ENCODE measurements at places on chromosomes 7 and 10.
A peak's percentile ranks its signal among the peaks of the same experiment; 100 is the strongest.

DNA sequence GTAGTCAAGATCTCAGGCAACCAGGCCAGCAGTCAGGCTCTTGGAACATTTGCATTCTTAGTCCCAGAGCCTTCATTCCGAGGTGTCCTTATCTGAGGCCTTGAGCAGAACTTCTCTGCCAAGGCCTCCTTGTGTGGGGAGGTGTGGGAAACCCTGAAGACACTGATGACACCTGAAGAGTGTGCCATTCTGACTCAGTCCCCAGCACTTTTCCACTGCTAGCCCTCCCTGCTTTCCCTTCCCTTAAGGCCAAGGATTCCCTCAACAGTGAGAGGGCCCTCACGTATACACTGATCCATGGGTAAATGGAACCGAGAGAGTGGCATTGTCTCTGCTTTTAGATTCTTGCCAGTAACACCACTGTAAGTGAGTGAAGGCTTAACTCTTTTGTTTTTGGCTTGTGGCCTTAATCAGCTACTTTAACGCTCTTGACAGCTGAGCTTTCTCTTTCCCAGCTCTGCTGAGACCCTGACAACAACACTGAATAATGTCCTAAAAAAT lies 30.3 kb downstream of the TRDMT1 start:
- no peak for DNase-seq

DNA sequence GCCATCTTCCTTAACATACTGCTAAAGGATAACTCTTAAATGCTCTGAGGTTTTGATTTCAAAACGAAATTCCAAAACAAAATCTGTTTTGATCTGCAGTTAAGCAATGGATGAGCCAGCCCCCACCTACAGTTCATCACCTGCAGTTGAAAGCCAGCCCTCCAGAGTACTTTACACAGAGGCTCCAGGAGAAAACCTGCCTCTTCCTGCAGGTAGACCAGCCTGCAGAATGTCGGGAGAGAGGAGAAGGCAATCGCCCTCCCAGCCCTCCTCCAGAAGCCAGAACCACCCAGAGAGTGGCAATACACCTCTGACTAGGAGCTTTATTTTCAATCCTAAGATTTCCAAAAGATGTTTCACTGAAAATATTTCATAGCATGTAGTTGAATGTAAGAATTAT lies 798.1 kb downstream of the GATA3 start:
- no peak for DNase-seq

GRCh38 chr10:29345144-29345909 lies 56.5 kb downstream of the LYZL1 start:
- DNase-seq, result no peak

DNA sequence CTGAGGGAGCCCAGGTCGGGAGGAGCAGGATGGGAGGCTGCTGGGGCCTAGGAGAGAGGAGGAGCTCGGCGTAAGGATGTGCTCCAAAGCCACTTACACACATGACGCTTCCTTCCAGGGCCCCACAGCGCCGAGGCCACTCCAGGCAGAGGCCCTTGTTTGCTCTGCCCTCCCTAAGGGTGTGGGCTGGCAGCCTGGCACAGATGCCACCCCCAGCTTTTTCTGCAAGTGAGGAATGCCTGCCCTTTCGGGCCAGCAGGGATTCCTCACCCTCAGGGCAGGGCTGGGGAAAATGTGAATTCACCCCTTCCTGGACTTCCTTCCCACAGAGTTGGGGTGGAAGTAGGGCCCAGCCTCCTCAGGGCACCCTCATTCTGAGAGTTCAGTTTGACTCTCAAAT lies 5.6 kb upstream of the AQP1 start:
- DNase-seq, result no peak

GRCh38 chr10:116948530-116948870 lies 56.5 kb downstream of the SHTN1 start:
- no peak for DNase-seq

DNA sequence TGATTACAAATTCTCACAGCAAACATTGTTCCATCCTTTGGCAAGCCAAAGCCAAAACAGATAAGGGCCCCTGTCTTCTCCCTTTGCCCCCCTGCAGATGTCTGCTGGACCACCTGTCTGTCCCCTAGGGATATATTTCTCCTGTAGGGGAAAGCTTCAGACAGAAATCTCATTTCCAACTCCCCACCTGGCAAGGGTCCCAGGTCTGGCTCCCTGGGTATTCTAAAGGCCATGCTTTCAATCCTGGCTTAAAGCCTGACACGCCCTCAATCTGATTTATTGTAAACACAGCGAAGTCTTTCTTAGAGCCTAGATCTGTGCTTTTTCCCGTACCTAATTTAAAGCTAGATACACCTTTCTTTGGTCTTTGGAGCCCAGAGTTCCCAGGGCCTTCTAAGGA lies 66.1 kb downstream of the KCNMA1 start:
- no peak for DNase-seq

DNA sequence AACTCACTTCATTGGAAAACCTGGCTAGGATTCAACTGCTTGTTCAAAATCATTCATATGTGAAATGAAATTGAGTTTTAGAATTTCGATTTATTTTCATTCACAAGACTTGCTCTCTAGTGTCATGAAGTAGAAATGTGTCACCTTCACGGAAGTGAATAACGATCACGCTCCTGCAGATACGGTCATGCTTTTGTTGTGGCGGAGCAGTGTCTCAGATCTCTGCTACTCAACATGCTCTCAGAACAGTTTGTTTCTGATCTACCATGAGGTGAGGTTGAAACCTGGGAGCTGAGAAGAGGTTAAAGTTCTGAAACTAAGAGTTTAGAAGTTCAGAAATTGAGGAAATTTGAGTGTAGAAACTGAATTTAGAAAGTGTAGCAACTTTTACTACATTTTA lies 13.8 kb upstream of the PITRM1 start:
- no peak for DNase-seq

GRCh38 chr10:14384915-14385314 lies 54.2 kb upstream of the FRMD4A start:
- no peak for DNase-seq

GRCh38 chr7:30694218-30694745 lies 12.0 kb upstream of the CRHR2 start:
- no peak for DNase-seq

- peak; percentile 56 for DNase-seq
Measured at GRCh38 chr7:111987115-111987826, 218.9 kb downstream of the DOCK4 start.

DNA sequence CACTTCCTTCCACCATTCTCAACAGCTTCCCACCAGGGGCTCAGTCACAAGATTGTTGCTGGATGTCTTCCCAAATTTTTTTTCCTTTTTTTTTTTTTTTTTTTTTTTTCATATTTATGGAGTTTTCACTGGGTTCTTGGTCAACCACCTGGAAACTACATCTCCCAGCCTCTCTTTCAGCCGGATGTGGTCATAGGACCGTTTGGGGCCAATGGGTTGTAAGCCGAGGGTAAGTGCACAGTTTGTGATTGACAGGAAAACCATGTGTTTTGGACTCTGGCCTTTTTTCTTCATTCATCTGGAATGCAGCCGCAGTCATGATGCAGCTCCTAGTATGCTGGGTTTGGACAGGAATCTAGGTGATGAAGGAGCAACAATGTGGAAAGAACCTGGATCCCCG lies 337.1 kb upstream of the FOXK1 start:
- DNase-seq, result no peak

- no peak for DNase-seq
Measured at GRCh38 chr7:106369352-106369751, 84.6 kb upstream of the NAMPT start.

- DNase-seq, result no peak
Measured at GRCh38 chr7:148180075-148180474, 410.5 kb upstream of the C7orf33 start.

DNA sequence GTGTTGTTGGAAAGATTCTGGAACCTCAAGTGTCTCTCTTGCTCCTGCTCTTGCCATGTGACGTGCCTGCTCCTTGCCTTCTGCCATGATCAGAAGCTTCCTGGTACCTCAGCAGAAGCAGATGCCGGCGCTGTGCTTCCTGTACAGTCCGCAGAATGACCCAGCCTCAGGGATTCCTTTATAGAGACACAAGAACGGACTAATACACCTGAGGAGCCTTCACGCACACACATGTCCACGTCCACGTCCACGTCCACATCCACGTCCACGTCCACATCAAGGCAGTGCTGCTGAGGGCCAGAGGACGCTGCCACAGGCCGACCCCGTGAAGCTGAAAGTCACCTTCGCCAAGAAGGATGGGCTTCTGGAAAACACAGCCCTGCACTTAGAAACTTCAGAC lies 190.1 kb downstream of the MAD1L1 start:
- no peak for DNase-seq

DNA sequence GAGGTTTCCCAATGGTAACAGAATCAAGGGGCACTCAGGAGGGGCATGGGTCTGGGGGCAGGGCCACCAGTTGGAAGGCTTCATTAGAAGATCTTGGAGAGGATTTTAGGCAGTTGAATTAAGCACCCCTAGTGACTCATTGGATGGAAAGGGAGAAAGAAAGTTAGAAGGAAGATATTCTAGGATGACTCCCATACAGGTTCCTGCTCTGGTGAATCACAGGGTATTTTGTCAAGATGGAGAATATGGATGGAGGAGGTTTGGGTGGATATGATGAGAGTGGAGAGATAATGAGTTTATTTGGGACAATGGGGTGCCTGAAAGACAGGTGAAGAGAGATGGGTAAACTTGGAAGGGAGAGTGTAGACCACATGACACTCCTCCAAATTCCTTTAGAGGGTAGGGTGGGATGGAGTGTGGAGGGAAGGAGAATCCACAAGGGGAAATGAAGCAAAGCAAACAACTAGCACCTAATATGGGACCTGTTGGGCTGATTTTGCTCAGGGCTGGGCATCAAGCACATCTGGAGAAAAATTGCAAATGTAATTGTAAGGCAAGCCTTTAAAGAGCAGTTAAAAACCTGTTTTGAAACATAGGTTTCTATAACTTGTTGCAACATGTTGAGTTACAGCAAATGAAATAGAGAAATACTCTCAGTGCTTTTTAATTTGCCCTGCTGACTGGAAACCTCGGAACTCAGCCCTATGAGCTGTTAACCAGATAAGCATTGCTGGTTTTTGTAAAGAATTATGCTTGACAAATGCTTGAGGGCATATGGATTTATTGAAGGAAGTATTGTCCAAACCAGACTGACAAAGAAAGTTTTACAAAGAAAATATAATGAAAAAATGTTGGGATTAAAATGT lies 2.9 kb upstream of the ENTPD7 start:
- no peak for DNase-seq

GRCh38 chr7:155799514-155799913 lies 12.7 kb downstream of the SHH start:
- DNase-seq, result peak; percentile 24

GRCh38 chr10:121435099-121435875 lies 163.0 kb downstream of the FGFR2 start:
- DNase-seq, result no peak

GRCh38 chr7:150357270-150357669 lies 11.4 kb upstream of the REPIN1 start:
- DNase-seq, result peak; percentile 2

- peak; percentile 39 for DNase-seq
Measured at GRCh38 chr10:8531116-8531515, 476.6 kb downstream of the GATA3 start.

- DNase-seq, result no peak
Measured at GRCh38 chr10:76544789-76545188, 1092.8 kb downstream of the KCNMA1 start.

GRCh38 chr7:37445064-37445723 lies 3.5 kb downstream of the ELMO1 start:
- peak; percentile 57 for DNase-seq

DNA sequence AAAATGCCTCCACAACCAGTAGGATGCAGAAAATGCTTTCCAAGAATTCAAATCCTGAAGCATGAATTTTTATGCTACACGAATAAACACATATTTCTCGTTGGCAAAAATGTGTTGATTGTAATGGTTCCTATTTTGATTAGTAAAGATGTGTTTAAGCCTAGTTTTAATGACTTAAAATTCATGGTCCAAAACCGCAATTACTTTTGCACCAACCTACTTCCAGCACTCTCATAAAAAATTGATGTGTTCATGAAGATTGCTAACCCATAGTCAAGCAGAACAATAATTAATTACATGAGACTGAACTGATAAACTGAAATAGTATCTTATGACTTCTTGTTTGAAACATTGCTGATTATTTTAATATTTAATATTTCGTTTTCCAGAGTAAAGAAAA lies 828.8 kb downstream of the CCSER2 start:
- DNase-seq, result no peak

- no peak for DNase-seq
Measured at GRCh38 chr10:1733720-1734119, 3.6 kb downstream of the ADARB2 start.

- no peak for DNase-seq
Measured at GRCh38 chr7:22137026-22137425, 191.3 kb upstream of the CDCA7L start.

GRCh38 chr7:47293884-47294555 lies 287.9 kb downstream of the TNS3 start:
- no peak for DNase-seq

GRCh38 chr10:102611514-102612087 lies 32.7 kb upstream of the TRIM8 start:
- no peak for DNase-seq

DNA sequence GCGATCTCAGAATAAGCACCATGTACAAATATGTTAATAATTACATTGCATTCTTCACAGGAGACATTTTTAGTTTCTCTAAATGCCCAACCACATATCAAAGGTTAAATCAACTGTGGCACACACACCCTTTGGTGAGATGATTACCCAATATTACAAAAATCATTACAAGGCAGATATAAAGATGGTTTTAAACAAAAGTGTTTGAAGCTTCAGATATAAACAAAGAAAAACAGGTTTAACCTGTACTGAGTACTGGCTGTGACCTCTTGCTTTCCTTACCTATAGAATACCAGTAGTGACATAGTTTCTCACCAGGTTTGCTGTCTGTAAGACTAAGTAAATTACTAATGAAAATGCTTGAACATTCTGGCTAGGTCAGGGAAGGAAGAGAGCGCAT lies 360.0 kb upstream of the IGFBP3 start:
- no peak for DNase-seq

DNA sequence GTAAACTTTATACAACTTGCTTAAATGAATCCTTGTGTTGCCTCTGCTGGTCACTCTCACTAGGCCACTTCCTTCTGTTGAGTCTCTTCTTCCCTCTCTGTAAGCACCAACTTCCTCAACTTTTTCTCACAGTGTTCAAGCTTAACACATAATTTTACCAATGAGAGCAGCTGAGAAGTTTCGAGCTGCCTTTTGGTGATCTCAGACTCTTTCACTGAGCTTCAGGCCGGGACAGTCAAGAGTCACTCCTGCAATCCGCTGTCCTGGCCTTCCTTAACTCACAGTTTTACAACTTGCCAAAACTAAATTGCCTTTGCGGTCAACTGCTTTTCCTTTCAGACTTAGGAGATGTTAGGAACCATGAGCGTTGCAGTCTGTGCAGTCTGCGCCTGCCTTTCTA lies 47.4 kb downstream of the PRPF18 start:
- DNase-seq, result peak; percentile 60

DNA sequence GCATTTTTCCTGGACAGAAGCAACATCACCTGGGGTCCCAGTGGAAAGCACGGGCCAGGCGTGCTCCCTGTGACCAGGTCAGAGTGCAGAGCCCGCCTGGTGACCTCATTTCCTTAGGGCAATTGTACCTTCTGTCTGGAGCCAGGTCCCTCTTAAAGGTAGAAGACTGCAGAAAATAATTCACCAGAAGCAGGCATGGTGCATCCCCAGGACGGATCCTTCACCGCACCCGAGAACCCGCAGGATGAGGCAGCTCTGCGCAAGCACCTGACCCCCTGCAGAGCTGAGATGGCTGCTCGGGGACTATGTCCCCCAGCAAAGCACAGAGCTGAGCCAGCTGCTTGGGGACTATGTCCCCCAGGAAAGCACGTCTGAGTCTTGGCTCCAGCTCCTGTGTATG lies 557.6 kb downstream of the PTPRN2 start:
- DNase-seq, result no peak

- DNase-seq, result no peak
Measured at GRCh38 chr10:88791924-88792323, 10.6 kb upstream of the LIPM start.
